ENCODE measurements at places on chromosomes 3 and 15.

GRCh38 chr3:141387516-141387915, 19.2 kb downstream of the ZBTB38 start:
- DNase-seq = no peak

- no peak for DNase-seq
Measured at GRCh38 chr3:71868876-71869275, 83.9 kb upstream of the PROK2 start.

- peak; percentile 10 for DNase-seq
Measured at GRCh38 chr3:101849714-101850245, 466 bp downstream of the NFKBIZ start.

DNA sequence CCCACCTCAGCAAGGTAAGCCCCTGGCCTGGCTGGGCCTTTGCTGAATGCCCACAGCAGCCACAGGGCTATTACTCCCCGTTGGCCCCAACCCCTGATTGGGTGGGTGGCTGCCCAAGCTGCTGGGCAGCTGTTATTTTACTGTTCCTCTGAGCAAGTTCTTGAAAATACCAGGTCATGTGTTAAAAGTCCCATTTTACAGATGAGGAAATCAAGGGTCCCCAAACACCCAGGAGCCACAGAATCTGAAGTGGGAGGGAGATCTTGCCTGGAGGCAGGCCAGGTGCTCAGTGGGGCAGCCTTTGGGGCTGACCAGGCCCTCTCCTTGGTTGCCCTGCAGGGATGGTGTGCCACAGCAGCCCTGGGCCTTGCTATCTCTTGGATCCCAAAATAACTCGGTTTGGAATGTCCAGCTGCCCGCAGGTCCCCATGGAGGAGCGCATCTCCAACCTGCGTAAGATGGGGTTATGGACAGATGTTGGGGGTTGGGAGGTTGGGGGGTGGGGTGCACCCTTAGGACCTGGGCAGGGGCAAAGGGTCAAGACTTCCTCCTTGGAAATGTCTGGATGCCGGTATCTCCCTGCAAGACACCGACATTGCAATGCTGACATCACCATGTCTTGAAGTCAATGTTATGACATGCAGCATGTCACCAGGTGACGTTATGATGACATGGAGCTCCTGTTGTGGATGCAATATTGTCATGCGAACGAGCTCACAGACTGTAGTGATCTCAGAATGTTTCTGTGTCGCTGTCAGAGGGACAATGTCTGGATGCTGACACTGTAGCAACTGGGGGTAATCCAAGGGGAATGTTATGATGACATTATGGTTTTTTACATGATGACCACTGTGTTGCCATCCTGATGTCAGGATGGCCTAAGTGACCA, 13.3 kb upstream of the CSPG4 start:
- no peak for DNase-seq

- no peak for DNase-seq
Measured at GRCh38 chr15:33074942-33075341, 119.6 kb downstream of the FMN1 start.

DNA sequence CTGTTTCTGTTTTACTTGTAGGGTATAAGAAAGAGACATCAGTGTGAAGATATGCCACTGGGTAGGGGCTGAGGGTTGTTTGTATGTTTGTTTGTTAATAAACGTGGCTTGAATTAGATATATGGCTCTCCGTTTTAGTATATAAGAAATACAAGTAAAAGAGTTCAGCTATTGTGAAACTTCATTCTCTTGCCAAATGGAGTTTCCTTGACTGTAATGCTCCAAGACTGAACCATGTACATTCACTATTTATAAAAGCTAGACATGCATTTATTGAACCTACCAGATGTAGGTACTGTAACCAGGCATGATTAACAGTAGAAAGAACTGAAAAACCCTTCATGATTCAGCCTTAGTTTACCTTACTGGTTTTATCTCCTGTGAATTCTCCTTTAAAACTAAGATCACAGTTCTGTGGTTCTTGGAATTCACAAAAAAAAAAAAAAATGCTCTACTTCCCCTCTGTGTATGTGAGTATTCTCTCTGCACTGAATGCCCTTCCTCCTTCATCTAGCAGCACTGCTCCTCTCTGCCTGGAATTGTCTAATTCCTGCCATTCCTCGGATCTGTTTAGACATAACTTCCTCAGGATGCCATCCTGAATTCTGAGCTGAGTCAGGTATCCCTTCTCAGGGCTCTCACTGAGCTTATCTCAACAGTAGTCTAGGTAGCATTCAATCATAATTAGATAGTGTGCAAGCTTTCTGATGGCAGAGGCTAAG, 504.4 kb downstream of the FHIT start:
- no peak for DNase-seq

DNA sequence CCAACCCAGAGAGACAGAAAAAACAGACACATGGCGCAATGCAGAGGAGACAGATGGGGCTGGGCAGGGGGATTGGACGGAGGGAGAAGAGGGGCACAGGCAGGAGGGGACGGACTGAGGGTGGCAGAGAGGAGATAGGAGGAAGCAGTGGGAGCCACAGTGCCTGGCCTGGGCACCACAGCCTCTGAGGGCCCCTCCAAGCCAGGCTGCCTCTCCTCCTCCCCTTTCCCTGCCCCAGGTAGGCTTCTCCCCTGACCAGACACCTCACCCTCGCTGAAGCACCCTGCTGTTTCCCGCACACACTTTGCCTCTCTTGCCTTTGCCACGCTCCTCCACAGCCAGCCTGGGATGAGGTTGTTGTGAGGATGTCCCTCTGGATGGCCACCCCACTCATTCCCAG, 84.0 kb upstream of the PRR20G start:
- no peak for DNase-seq

DNA sequence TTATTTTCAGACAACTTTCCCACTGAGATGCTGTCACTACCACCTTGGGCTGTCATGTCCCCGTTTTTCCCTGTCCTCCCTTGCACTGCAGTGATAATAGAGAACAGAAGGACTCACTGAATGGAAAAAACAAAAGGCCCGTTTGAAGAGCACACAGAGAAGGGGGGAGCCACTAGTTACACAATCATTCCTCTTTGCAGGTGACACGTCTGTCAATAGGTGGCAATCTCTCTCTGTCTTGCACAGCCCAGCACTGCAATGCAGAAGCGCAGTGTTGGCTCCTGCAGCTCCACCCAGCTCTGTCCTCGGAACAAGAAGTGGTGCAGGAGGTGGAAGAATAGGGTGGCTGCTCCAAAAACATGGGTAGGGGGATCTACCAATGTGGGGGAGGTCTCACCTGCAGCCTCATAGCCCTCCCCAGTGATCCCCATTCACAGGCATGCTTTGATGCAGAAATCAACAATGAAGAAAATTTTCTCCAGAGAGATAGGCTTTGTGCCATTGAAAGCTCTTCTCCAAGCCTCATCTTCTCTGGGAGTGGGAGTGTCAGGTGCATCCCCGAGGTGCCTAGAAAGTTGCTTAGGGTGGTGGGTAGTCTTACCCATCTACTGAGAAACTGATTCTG, 31.8 kb downstream of the FSTL1 start:
- no peak for DNase-seq

DNA sequence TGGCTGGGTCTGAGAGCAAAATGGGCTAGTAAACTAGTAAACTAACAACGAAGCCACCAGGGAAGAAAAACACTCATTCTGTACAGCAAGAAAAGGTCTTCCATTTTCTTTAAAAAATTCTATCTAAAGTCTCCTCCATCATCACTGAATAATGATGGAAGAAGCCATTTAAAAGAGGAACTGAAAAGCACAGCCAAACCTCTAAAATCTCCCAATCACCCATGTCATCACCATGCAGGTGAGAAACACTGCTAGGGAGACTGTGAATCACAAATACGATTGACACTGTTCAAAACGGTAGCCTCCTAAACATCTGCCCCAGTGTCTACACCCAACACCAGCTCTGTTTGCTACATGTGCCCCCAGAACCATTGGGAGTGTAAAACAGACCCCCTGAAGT, 140.4 kb downstream of the RORA start:
- DNase-seq = no peak

- DNase-seq = no peak
Measured at GRCh38 chr15:55786341-55786740, 43.4 kb upstream of the PRTG start.

- DNase-seq = no peak
Measured at GRCh38 chr3:73521734-73522336, 102.9 kb downstream of the PDZRN3 start.

- DNase-seq = no peak
Measured at GRCh38 chr3:197713477-197713822, 23.3 kb downstream of the RUBCN start.

GRCh38 chr3:52198643-52199608, 966 bp downstream of the ALAS1 start:
- no peak for DNase-seq

DNA sequence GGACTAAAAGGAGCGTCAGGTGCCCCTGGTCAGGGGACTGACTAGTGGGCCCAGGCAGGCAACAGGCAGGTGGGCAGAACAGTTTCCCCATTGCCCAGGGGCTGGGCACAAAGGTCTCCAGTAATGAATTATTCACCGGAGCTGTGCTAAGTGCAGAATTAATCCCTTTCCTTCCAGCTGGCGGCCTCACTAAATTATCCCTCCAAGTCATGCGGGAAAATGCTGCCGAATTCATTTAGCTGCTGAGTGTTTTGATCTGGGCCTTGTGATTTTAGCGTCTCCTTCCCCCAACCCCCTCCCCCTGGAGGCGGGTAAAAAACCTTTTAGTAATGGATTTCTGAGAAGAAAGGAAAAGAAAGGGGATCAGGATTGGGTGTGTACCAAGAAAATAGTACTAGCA, 47.2 kb downstream of the CCDC33 start:
- DNase-seq = no peak
